ENCODE measurements at places on chromosomes 2 and 18. TPM values are rescaled to one million over a fixed set of nuclear protein-coding genes. Genes with fewer than 3 reads are reported as not detected.

DNA sequence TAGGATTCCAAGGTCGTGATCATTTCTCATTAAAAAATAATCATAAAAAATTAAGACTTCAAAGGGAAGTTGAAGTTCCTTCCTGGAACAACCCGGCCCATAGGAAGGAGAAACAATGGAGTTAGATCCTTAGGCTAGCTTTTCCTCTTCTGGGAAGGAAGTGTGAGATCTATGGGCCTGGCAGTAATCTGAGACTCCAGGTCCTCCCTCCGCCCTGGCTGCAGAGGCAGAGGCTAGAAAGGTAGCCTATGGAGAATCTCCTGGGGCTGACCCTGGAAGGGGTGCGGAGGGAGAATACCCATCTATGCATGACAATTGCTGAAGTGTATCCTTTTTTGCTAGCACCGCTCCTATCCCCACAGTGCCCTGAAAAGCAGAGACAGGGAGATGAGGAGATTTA, 37.9 kb downstream of the TRIB2 start:
- no peak for DNase-seq
- H3K27me3 ChIP-seq: no peaks in the 10 kb centered on the region
- H3K4me1 ChIP-seq: peaks cover 15% of the 10 kb centered on the region
- H3K36me3 ChIP-seq: no peaks in the 10 kb centered on the region
- no peak overlapping the region for H3K27ac ChIP-seq

Gene SNORC
- total RNA-seq: 20.0 TPM

DNA sequence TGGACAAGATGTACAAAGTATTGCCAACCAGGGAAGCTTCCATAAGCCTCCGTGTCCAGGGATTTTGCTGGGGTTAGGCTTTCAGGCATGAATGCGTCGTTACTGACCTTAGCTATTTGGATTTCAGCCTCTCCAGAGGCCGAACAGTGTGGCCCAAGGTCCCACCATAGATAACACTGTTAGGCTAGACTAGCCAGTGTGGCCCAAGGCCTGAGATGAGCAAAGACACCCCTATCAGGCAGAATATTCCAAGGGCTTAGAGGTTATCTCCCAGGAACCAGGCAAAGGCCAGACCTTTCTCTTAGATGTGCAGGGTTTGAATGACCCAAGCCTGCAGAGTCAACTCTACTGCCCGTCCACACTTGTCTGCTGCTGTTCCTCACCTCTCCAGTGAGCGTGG, 131.7 kb upstream of the NDUFV2 start:
- H3K27ac ChIP-seq: no peak overlapping the region
- H3K4me1 ChIP-seq: no peaks in the 10 kb centered on the region
- H3K27me3 ChIP-seq: no peaks in the 10 kb centered on the region
- DNase-seq: no peak

Gene TDRD15
- 1.9 TPM for total RNA-seq

DNA sequence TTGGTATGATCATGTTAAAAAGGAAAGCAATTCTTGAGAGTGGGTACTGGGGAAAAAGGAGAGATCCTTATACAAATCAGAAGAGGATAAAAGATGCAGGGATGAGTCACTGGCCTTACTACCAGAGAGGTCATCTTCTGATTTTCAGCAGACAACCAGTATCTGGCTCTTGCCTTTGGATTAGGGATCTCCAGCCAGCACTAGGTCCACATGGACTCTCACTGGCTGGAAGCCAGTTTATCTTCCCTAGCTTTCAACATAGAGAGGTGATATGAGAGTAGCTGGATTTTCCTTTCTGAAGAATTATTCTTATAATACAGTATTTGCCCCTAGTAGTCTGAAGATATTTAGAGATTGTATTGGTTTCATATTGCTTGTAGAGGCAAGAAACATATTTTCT, 30.2 kb downstream of the CERKL start:
- H3K27me3 ChIP-seq: no peaks in the 10 kb centered on the region
- H3K4me3 ChIP-seq: no peak overlapping the region
- DNase-seq: no peak
- H3K36me3 ChIP-seq: no peaks in the 10 kb centered on the region
- no peaks in the 10 kb centered on the region for H3K4me1 ChIP-seq

Gene CD8B2
- total RNA-seq: not detected

DNA sequence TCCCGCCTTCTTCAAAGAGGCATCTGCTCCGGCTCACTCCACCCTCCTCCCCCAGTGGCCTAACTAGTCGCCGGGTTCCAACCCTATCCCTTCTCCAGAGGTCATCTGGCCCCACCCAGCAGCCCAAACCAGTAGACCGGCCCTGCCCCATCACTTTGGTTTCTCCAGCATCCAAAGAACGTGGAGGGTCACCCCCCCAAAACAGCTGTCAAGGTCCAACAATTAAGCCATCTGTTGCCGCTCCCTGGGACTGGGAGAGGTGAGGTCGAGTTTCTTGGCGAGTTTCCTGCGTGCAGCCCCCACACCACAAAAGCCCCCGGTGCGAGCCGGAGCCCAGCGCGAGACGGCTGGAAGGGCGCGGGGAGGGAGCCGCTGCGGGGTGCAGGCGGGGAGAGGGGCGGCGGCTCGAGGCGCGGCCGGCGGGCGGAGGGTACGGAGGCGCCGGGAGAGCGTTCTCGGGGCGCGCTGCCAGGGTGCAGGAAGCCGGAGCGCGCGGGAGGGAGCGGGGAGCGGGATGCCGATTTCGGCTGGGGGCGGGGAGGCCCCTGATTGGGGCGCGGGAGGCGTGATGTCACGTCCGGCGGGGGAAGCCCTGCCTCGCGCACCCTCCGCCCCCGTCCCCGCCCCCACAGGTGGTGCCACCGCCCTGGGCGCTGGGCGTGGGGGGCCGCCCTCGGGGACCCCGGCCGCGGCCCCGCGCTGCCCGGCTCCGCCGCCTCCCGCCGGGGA, 571 bp upstream of the GPC1 start:
- peaks cover 45% of the 10 kb centered on the region for H3K4me1 ChIP-seq
- H3K27me3 ChIP-seq: no peaks in the 10 kb centered on the region

Gene PAX3
- not detected for total RNA-seq

GRCh38 chr2:109415581-109416013, 198.2 kb downstream of the SEPTIN10 start:
- no peak for DNase-seq
- no peaks in the 10 kb centered on the region for H3K36me3 ChIP-seq
- no peak overlapping the region for H3K27ac ChIP-seq
- no peak overlapping the region for H3K4me3 ChIP-seq

Gene HAT1
- total RNA-seq: 132 TPM

DNA sequence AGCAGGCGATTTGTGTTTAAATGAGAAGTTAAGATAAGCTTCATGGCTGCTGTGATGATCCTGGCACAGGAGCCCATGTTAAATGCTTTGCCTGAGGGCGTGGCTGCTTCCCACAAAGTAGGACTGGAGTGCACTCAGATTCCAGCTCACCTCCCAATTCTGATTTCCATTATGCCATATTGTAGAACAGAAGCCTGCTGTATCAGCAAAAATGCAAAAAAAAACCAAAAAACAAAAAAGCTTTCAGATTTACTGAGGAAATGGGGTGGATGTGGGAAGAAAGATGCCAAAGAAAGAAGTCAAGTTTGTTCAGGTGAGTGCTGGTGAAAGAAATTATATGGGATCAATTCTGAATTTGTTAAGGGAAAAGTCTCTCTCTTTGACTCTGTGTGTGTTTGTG, 610.4 kb upstream of the NETO1 start:
- no peaks in the 10 kb centered on the region for H3K27me3 ChIP-seq
- DNase-seq: no peak
- no peak overlapping the region for H3K4me3 ChIP-seq
- H3K27ac ChIP-seq: no peak overlapping the region
- H3K4me1 ChIP-seq: no peaks in the 10 kb centered on the region
- H3K36me3 ChIP-seq: no peaks in the 10 kb centered on the region
